ENCODE measurements at places on chromosomes 13 and 19. TPM values are rescaled to one million over a fixed set of nuclear protein-coding genes. Genes with fewer than 3 reads are reported as not detected.

ITPKC gene
- 12.4 TPM for total RNA-seq

GRIN2D gene
- 0.39 TPM for total RNA-seq

ZNF480 gene
- total RNA-seq, result 20.0 TPM

DCLK1 gene
- 18.2 TPM for total RNA-seq

CEACAM5 gene
- total RNA-seq, result not detected

ADAMTSL5 gene
- 25.0 TPM for total RNA-seq

MYBPC2 gene
- not detected for total RNA-seq

CNMD gene
- not detected for total RNA-seq

NOVA2 gene
- 5.8 TPM for total RNA-seq

IFNL2 gene
- not detected for total RNA-seq

NALCN gene
- total RNA-seq, result 14.9 TPM

SERPINE3 gene
- total RNA-seq, result not detected

CGB8 gene
- not detected for total RNA-seq

NACC1 gene
- 47.8 TPM for total RNA-seq

HOMER3 gene
- 18.9 TPM for total RNA-seq

GAS6 gene
- 175 TPM for total RNA-seq

PLEKHA4 gene
- total RNA-seq, result 29.6 TPM

EIF3K gene
- total RNA-seq, result 515 TPM

ZFP30 gene
- 5.8 TPM for total RNA-seq

NOTCH3 gene
- 34.4 TPM for total RNA-seq

LGALS7 gene
- not detected for total RNA-seq

ZNF382 gene
- 13.1 TPM for total RNA-seq

ANGPTL8 gene
- 20.3 TPM for total RNA-seq

ADGRE3 gene
- total RNA-seq, result not detected

TNFSF13B gene
- 5.9 TPM for total RNA-seq

ZNF470 gene
- 3.4 TPM for total RNA-seq

SBSN gene
- total RNA-seq, result not detected

ICAM3 gene
- 23.4 TPM for total RNA-seq

UPK1A gene
- total RNA-seq, result not detected

TTC9B gene
- not detected for total RNA-seq

GIPC3 gene
- 1.5 TPM for total RNA-seq

POU2F2 gene
- total RNA-seq, result 1.1 TPM
